ENCODE measurements at places on chromosomes 7 and 10.

DNA sequence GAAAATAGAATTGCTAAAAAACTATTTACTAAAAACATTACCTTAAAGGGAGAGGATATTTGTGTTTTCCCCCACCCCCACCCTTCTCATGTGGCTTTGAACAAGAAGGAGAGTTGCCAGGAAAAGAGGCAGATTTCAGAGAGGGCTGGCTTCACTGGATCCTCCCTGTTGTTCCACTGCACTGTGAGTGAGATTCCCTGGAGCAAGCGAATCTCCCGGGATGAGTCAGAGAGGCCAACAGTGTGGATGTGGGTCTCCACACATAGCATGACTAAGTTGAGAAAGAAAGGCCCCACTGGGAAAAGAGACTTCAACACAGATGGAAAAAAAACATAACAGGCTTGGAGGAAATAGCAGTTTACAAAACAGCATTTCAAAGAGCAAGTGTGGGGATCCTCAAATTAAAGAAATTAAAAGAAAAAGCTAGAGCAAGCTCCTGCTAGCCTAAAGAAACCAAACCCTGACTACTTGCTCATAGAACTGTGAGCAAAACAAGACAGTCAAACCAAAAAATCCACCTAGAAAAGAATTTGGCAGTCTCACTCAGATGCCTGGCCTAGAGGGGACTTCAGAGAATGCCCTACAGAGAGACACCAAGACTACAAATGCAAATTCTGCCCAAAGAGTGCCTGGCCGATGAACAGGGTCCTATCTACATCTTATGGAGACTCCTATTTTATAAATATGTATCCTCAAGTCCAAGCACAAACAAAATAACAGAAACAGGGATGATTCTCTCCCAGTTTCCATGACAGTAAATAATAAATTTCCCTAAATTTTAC is 3.4 kb downstream of the CAV1 start:
- DNase-seq, result peak; percentile 96

GRCh38 chr10:44958196-44958897 is 1.3 kb upstream of the RASSF4 start:
- DNase-seq, result no peak

GRCh38 chr7:3980300-3980643 is 679.2 kb downstream of the SDK1 start:
- no peak for DNase-seq

DNA sequence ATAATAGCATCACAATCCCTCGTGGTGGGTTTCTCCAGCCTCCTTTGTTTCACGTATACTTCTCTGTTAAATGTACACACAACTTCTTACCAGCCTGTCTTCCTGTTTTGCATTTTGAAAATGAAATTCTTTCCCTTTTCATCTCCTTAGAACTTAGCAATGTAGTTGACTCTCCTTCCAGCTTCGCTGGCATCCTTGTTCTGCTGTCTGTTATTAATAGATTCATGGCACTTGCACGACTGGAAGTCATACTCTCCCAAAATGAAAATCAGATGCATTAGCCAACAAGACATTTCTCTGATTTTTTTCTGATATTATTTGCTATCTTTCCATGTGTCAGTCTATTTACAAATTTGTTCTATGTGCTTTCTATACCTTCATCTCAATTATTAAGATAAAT is 3.0 kb upstream of the CREB3L2 start:
- DNase-seq, result no peak

- DNase-seq, result no peak
These were observed 8.8 kb downstream of the ZNF853 start for GRCh38 chr7:6624246-6624611.

- DNase-seq, result no peak
These were observed 29.8 kb upstream of the FHIP2A start for GRCh38 chr10:114791768-114792167.

DNA sequence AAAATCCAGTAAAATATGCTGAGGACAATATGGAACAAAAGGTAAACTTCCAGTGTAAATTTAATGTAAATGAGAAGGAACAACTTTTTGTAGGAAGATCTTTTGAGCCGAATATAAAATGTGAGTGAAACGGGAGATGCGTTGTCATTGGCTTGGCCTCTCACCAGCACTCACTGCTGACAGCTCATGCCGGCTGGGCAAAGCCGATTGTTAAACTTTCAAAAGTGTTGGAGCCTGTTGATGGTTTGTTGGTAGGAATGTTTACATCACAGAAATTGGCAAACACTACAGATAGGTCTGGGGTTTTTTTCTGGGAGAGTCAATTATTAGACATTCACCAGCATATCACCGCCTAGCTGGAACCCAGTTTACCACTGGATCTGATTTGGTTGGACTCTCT is 6.1 kb downstream of the PSTK start:
- DNase-seq, result no peak

DNA sequence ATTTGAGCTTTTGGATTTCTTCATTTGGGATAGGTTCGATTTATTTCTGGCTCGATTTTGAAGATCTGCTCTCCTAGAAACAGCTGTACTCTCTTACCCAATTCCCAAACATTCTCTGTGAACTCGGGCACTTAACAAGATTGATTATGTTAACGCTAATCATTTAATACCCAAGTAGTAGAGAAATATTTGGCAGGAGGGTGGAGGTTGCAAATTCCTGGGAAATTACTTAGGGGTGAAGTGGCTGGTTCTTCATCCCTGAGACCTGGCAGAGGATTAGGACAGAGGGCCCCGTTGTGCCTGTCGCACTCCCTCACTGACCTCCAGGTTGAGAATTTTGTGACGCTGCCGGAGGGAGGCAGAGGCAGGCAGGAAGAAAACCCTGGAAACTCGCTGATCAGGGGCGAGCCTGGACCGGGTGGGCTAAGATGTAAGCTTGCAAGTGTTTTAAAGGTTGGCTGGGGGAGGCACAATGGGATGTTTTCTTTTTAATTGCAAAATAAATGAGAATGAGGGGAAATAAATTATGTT is 182.6 kb downstream of the TCF7L2 start:
- DNase-seq, result no peak

DNA sequence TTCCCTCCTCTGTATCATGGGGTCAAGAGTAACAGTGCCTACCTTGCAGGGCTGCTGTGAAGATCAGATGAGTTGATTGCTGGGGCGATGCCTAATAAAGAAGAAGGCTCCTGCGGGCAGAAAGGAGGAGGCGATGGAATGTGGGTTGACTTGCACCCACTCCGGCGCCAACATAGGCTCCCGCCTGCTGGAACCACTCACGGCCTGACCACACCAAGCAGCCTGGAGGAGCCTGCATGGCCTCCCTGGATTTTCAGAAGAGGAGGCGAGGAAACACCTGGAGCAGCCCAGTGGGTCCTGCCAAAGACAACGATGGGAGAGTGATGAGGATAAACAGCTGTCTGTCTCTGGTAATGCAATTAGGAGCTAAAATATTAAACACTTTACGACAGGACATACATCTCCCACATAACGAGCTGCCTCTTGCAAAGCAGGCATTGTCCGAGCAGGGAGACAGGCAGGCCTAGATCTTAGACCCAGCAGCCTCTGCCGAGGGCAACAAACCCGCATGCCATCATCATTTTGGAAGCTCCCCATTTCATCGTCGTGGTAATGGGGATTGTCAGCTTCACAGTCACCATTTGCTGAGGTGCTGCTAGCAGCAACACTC is 302.9 kb upstream of the ZMIZ1 start:
- DNase-seq, result no peak

- DNase-seq, result no peak
These were observed 124.9 kb downstream of the ELFN1 start for GRCh38 chr7:1794888-1795542.

- no peak for DNase-seq
These were observed 254.9 kb downstream of the TRIL start for GRCh38 chr7:28703037-28703765.

GRCh38 chr7:75985518-75986146 is 8.8 kb downstream of the TMEM120A start:
- DNase-seq, result no peak

All from skeletal muscle cell (primary cell).